ENCODE measurements at places on chromosomes 12 and 14.

GRCh38 chr12:122067966-122068365 lies 10.6 kb upstream of the MLXIP start:
- no peak for DNase-seq

- no peak for DNase-seq
These were observed 23.7 kb upstream of the CERS5 start for GRCh38 chr12:50190859-50191258.

DNA sequence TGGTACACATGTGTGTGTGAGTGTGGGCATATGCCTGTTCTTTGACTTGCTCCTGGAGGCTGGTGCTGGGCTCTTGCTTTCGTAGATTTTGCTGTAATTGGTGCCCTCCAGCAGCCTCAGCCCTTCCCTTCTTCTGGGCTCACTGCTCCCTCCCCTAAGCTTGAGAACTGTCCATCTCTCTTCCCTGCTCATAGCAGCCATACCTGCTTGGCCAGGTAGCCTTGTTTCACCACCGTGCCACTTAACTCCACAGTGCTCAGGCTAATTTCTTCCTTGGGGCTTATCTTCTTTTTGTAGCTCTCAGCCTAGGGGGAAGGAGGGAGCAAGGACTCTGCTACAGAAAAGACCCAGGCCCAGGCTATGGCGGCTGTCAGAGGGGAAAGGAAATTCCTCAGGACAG lies 19.8 kb downstream of the PLEK2 start:
- DNase-seq, result no peak

- peak; percentile 44 for DNase-seq
These were observed 162.7 kb upstream of the PWP1 start for GRCh38 chr12:107522692-107523477.

- DNase-seq, result no peak
These were observed 220.4 kb downstream of the NUBPL start for GRCh38 chr14:31781578-31781977.

All from NCI-H82 (cell line).